Peyer's patch (tissue), 4 donors: ENCODE measurements at places on chromosomes 3 and 15. TPM values are rescaled to one million over a fixed set of nuclear protein-coding genes. Genes with fewer than 3 reads are reported as not detected.
A peak's percentile ranks its signal among the peaks of the same experiment; 100 is the strongest.

CDHR4 gene
- total RNA-seq: not detected

ROPN1 gene
- total RNA-seq: not detected

C15orf61 gene
- total RNA-seq: 10.7 TPM

DNA sequence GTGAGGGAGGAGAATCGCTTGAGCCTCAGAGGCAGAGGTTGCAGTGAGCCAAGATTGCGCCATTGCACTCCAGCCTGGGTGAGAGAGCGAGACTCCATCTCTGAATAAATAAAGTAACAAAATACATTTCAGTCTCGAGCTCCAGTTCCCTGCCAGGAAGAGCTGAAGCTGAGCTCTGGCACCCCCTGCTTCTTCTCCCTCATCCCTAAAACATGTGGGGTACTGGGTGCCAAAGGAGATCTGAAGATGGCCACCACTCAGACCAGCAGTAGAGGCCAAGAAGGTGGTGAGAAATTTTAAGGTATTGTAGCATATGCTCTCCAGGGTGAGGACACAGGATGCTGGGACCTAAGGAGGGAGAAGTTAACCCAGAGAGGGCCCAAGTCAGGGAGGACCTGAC lies 75.0 kb upstream of the CGNL1 start:
- no peaks in the 10 kb centered on the region for H3K36me3 ChIP-seq
- no peaks in the 10 kb centered on the region for H3K27me3 ChIP-seq
- H3K4me3 ChIP-seq: peak overlapping the region; percentile 44
- H3K4me1 ChIP-seq: no peaks in the 10 kb centered on the region

- H3K4me1 ChIP-seq: peaks cover 4% of the 10 kb centered on the region
- no peak overlapping the region for H3K4me3 ChIP-seq
- H3K27me3 ChIP-seq: no peaks in the 10 kb centered on the region
- peak overlapping the region; percentile 55 for H3K27ac ChIP-seq
These were observed 21.6 kb downstream of the B4GALT4 start for GRCh38 chr3:119219069-119219468.

DNA sequence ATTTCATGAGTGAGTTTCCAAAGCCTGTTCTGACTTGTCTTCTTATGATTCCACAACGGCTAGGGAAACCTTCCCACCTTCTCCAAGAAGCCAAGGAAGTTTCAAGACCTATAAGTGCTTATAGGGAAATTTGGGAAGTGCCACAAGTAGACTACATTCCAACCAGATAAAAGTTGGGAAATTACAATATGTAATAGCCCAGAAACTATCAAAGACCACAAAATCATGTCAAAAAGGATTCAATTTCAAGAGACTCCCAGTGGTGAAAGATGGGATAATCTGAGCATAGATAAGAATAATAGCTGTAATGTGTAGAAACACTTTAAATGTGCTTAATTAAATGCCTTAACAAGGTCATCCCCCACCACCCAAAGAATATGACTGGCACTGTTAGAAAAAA lies 169.2 kb upstream of the SLC2A2 start:
- H3K27ac ChIP-seq: no peak overlapping the region
- H3K4me3 ChIP-seq: no peak overlapping the region
- H3K27me3 ChIP-seq: no peaks in the 10 kb centered on the region
- DNase-seq: no peak
